CD4-positive, alpha-beta memory T cell (primary cell): ENCODE measurements at places on chromosomes 4 and X. TPM values are rescaled to one million over a fixed set of nuclear protein-coding genes. Genes with fewer than 3 reads are reported as not detected.

DNA sequence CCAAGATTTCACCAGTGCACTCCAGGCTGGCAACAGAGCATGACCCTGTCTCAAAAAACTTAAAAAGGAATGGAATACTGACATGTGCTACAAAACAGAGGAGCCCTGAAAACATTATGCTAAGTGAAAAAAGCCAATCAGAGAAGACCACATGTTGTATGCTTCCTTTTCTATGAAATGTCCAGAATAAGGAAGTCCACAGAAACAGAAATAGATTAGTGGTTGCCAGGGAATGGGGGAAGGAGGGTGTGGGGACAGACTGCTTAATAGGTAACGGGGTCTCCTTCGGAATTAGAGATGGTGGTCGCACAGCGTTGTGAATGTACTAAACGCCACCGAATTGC is 30.1 kb upstream of the KIAA0232 start:
- H3K27me3 ChIP-seq: no peaks in the 10 kb centered on the region
- DNase-seq: no peak
- H3K36me3 ChIP-seq: no peaks in the 10 kb centered on the region
- H3K27ac ChIP-seq: no peak overlapping the region

The UGT2B15 gene
- total RNA-seq: not detected

- H3K4me3 ChIP-seq: no peak overlapping the region
- no peak overlapping the region for H3K27ac ChIP-seq
- H3K27me3 ChIP-seq: no peaks in the 10 kb centered on the region
- no peaks in the 10 kb centered on the region for H3K4me1 ChIP-seq
Measured at GRCh38 chrX:31572360-31572759, 500.5 kb upstream of the FTHL17 start.

- no peaks in the 10 kb centered on the region for H3K27me3 ChIP-seq
- H3K4me3 ChIP-seq: no peak overlapping the region
- DNase-seq: no peak
- H3K4me1 ChIP-seq: no peaks in the 10 kb centered on the region
- H3K27ac ChIP-seq: no peak overlapping the region
Measured at GRCh38 chr4:115234405-115235093, 121.1 kb upstream of the NDST4 start.

DNA sequence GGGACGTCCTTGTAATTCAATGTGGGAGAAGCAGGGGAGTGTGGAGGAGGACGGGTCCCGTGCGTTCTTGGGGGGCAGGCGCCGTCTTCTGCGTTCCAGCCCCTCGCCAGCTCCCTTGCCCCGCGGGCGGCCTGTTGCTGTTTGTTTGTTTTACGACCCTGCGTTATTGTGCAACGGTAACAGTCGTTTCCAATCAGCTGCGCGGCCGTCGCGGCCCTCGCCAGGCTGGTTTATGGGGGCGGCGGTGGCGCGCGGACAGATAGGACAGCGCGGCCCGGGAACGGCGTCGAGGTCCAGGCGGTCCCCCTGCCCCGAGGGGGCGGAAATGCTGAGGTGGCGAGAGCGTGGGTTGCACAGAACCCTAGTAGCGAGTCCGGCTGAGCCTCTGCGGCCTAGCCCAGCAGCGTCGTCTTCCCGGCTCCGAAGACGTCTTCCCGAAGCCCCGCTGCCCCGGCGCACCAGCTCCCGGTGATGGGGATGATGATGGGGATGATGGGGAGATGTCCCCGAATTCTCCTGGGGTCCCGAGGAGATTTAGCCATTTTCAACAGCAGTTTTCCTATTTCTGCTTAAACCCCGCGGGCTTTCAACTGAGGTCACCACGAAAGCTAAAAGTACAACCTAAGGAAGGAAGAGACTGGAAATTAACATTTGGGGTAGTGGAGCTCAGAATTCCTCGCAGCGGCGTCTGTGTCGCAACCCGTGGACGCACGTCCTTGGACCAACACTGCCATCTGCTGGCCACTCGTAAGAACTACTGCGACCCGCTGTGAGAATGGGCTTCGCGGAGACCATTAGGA is 4.8 kb downstream of the PDGFRA start:
- DNase-seq: peak; percentile 61
- H3K36me3 ChIP-seq: no peaks in the 10 kb centered on the region
- H3K4me1 ChIP-seq: peaks cover 16% of the 10 kb centered on the region
- no peak overlapping the region for H3K4me3 ChIP-seq

The PAGE4 gene
- not detected for total RNA-seq
